ENCODE measurements at places on chromosomes 2 and 18.
A peak's percentile ranks its signal among the peaks of the same experiment; 100 is the strongest.

GRCh38 chr2:70442301-70443077 is 111.1 kb downstream of the TGFA start:
- DNase-seq, result no peak

DNA sequence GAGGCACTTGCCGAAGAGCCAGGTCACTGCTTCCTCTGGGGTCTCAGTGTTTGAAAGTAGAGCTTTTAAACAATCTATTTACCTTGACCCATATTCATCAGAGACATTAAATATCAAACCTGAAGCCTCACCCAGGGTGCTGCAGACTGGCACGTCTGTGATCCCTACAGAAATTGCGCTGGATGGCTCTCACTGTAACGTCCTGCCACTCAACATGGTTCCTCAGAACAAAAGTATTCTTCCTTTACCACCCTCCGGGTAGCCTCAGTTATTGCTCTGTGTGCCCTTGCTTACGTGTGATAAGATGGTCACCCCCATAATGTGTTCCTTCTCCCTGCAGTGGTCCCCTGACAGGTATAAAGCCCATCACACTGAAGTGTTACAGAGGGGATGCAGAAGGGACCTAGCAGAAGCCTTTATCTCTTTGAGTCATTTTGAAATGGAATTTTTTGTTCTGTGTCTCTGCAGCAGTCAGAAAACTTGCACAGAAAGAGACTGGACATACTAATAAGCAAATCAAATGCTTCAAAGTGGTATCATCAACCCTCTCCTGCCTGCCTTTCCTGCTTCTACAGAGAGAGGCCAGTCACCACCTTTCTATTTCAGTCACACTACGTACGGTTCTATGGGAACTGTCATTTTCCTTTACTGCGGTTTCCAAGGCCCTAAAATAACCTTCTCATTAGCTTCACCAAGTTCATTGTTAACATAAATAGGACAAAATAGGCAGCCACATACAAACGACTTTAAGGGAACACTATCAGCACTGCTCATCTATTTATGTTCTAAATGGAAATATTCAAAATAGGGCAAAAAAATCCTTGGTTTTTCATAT is 86.8 kb downstream of the METTL8 start:
- no peak for DNase-seq

- no peak for DNase-seq
Observed at GRCh38 chr2:119837759-119838158, 78.0 kb downstream of the PTPN4 start.

DNA sequence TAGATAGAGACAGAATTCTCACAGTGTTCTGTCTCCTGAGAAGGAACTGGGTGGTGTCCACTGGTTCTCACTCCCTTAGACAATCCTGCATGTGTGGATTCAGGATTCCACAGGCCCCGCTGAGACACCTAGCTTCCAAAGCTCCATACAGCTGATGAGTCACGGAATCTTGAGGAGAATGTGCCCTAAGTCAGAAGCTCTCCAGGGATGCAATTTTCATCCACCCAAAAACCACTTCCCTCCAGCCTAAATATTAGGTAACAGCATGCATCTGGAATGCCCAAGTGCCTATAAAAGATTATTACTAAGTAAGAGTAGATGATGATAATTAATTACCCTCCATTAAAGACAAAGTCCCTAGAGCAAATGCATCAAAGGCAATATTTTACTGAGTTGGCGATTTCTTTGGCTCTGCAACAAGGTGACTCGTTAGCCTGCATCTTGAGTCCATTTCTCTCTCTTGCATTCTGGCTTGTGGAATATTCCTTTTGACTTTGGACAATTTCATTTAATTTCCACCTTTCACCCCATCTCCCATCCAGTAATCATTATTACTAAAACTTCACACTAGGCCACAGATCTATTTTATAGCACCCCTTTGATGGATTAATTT is 475.1 kb downstream of the TNS1 start:
- no peak for DNase-seq

DNA sequence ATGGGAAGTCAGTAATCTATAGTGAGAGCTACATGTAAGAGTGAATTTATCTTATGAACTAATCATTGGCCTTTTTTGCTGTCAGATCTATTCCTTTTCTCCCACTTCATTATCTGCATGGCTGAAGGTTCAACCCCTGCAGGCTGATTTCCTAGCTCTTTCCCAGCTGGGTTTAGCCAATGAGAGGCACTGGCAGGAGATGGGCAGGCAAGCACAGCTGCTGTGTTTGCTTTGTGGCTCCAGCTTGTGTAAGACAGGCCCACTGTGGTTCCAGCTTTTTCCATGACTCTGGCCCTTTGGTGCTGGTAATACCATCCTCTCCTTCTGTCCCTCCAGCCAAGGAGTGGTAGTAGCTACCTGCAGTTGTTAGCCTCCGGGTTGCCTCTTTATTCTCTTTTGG is 248.8 kb downstream of the PLCL1 start:
- no peak for DNase-seq

- DNase-seq, result no peak
Observed at GRCh38 chr2:167423731-167424130, 535.5 kb downstream of the XIRP2 start.

DNA sequence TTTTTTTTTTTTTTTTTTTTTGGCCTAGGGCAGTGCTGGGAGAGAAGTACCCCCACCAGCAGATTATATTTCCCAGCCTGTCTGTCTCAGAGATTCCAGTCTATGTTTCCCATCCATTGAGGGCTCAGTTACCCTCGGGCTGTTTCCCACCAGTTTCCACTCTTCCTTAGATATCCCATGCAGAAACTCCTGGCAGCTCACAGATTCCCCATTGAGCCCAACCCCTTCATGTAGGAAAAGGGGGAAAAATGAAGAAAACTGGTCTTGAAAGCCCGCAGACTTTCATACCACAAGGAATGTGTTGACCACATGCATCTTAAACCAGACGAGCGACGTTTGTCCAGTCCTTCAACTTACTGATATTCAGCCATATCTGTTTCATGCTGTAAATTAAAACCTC is 15.2 kb downstream of the ASXL3 start:
- DNase-seq, result no peak

DNA sequence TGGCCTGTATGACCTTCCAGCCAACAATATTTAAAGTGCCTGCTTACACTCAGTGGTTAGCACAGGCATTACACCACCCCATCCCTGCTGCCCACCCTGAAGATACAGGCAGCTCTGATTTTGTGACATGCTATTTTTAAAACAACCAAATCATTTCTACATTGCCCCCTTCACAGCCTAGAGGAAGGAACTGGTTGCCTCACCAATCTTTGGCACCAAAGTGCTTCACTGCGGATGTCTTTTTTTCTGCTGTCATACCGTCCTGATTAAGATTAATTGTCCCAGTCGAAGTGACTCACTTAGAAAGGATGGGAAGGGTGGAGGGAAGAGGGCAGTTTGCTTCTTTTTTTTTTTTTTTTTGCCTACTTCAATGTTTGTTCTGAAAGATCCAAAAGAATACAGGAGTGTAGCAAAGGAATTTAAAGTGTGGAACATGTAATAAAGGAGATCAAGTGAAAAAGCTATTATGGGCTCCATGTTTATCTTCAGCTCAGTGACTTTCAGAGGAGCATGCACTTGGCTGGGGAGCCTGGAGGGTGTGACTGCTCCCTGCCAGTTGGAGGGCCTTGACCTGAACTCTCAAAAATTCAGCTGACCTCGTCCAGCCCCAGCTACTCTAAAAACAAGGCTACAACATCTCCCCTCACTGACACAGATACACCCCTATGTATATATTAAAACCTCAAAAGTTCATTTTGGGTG is 501.1 kb upstream of the TNP1 start:
- no peak for DNase-seq

- DNase-seq, result peak; percentile 17
Observed at GRCh38 chr2:62475172-62476011, 30.6 kb downstream of the TMEM17 start.

DNA sequence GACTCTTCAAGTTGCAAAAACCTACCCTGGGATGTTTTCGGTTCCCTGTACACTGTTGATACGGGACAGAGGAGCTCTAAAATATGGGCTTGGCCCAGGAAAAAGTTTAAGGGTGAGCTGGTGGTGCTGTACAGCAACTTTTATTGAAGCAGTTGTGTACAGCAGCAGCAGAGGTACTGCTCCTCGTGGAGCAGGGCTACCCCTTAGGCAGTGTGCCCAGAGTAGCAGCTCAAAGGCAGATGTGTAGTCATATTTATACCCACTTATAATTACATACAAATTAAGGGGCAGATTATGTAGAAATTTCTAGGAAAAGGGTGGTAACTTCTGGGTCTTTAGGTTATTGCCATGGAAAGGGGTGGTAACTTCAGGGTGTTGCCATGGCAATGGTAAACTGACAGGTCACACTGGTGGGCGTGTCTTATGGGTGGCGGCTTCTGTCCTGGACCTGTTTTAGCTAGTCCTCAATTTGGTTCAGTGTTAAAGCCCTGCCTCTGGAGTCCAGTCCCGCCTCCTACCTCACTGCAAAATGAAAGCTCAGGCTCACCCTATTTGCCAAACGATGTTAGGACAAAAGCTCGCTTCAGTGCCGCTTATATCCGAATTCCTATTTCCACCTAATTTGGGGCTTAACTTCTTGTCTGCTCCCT is 203.2 kb downstream of the ETAA1 start:
- no peak for DNase-seq

GRCh38 chr18:76465630-76466409 is 29.2 kb downstream of the ZNF516 start:
- DNase-seq, result no peak

- no peak for DNase-seq
Observed at GRCh38 chr18:74139888-74140287, 7.7 kb downstream of the FBXO15 start.

DNA sequence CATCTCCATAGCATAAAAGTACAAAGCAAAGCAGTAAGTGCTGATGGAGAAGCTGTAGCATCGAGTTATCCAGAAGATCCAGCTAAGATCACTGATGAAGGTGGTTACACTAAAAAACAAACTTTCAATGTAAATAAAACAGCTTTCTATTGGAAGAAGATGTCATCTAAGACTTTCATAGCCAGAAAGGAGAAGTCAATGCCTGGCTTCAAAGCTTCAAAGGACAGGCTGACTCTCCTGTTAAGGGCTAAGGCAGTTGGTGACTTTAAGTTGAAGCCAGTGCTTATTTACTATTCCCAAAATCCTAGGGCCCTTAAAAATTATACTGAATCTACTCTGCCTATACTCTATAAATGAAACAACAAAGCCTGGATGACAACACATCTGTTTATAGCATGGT is 44.0 kb downstream of the METTL8 start:
- DNase-seq, result no peak

Data from NCI-H524 (cell line).